ENCODE measurements at places on chromosomes 2 and 18. TPM values are rescaled to one million over a fixed set of nuclear protein-coding genes. Genes with fewer than 3 reads are reported as not detected.

CHRNA1 gene
- not detected for total RNA-seq

CPS1 gene
- total RNA-seq, result 11.4 TPM

CYRIA gene
- total RNA-seq, result 79.0 TPM

DNA sequence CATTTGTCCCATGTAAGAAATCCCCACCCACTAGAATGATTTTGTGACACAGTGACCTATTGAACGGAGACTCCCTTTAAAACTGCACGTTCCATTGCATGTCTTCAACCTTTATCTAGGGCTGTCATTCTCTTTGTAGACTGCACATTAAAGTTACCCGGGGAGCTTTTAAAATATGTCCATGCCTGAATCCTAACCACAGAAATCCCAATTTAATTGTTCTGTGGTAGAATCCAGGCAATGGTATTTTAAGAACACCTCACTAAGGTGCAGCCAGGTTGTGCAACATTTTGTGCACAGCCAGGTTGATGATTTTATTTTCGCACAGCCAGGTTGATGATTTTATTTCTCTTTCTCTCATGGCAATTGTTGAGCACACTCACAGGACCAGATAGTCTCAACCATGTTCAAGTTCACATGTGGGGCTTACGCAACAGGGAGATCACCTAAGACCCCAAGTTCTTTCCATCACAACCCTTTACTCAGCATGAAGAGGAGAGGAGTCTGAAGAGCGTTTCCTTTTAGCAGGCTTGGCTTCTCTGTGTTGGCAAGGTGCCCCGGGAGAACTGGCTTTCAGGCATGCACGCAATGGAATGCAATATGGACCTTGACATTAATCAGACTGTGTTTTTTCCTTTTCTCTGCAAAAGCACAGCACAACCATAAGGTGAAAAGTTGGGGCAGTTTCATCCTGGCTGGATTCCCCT is 467.3 kb upstream of the ETAA1 start:
- DNase-seq, result peak; percentile 74

- no peak for DNase-seq
These were observed 99.5 kb downstream of the SLC4A3 start for GRCh38 chr2:219726916-219727315.

DNA sequence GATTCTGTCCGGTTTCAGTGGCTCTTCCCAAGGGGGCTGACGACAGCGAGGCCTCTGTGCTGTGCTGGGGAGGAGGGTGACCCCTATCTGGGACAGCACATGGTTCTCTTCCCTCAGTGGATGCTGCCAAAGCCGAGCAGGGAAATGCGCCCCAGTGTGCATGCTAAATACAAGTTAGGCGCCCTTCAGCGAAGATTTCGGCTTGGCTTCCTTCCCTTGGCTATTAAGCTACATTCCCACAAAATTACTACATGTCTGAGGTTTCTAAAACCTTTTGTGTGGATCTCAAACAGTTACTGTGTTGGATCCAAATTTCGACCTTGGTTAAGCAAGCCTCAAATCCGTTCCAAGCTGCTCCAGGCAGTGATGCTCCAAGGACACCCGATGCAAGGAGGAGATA is 440.3 kb downstream of the NRXN1 start:
- DNase-seq, result no peak

GRCh38 chr18:13546638-13547037 is 179.7 kb downstream of the FAM210A start:
- DNase-seq, result no peak
